ENCODE measurements at places on chromosomes 12 and 14. TPM values are rescaled to one million over a fixed set of nuclear protein-coding genes. Genes with fewer than 3 reads are reported as not detected.
A peak's percentile ranks its signal among the peaks of the same experiment; 100 is the strongest.

SLC8A3 gene
- total RNA-seq, result not detected

SIX6 gene
- not detected for total RNA-seq

LHX5 gene
- not detected for total RNA-seq

P2RX7 gene
- total RNA-seq, result 4.6 TPM

DNA sequence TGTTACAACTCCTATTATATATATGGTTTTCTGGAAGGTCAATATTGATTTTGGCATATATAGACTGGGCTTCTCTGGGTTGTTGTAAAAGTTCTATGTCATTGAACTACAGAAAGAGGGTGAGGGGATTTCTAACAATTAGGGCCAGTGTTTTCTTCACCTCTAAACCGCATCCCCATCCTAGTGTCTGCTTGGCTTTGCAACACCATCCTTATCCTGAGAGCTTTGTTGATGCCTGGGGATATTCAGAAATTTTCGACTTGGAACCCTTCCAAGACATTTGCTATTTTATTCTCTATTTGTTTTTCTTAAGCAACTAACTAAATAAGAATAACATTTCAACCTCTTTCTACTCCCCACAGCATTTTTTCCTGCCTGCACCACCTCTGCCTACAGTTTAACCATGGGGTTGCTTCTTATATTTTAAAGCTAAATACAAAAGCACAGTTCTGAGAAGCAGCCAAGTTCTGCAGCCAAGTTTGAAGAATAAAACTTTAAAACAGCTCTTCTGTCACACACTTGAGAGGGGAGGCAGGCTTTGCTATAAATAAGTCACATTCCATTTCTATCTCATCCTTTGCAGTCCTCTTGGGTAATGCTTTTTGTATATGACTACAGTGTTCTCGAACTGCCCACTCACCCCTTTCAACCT lies 53.4 kb downstream of the RGS6 start:
- no peak overlapping the region for H3K4me3 ChIP-seq
- DNase-seq, result no peak
- H3K27me3 ChIP-seq, result peaks cover 13% of the 10 kb centered on the region
- no peaks in the 10 kb centered on the region for H3K36me3 ChIP-seq

DNA sequence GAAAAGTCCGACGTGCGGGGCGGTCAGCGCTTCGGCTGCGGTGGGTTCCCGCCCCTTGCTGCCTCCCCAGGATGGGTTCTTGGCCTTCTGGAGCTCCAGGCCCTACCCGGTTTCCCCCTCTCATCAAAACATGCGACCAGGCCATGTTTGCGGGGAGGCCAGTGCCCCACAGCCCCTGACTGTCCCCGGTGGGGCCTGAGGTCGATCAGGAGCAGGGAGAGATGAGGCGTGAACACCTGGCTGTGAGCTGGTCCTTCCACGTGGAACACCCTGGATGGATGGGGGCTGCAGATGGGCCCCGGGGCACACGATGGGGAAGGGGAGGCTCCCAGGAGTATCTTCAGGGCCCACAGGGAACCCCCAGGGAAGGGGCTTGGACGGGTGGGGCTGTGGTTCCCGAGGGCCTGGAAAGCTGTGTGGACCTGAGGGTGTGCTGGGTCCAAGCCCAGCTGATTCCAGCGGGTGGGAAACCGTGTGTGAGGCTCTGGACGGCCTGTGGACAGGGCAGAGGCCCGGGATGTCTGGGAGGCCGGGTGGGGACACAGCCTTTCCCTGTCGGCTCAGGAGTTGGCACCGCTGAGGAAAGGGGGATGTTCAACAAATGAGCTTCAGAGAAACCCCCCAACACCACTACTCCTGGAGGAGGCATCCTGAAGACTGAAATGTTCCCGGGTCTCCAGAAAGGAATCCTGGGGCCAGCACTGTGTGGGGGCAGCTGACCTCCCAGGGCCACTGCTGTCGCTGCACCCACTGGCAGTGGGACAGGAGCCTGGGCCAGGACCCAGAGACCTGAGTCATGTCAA lies 187.0 kb upstream of the C14orf180 start:
- H3K27me3 ChIP-seq, result no peaks in the 10 kb centered on the region

DNA sequence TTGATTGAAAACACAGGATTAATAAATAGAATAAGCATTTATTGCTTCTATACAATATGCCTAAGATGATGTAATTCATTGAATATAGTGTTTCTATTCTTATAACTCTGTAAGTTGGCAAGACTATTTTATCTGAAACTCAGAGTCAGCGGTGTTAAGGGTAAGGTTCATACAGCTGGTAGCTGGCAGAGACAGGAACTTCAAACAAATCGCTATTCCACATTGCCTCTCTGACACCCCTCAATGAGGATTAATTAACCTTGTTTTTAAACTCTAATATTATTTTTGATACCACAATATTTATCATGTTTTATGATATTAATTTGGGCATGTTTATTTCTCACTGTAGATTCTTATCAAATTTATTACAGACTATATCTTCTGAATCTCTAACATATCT lies 323.4 kb downstream of the ACSS3 start:
- no peak for DNase-seq
- no peaks in the 10 kb centered on the region for H3K27me3 ChIP-seq
- H3K4me3 ChIP-seq, result no peak overlapping the region
- no peaks in the 10 kb centered on the region for H3K4me1 ChIP-seq
- H3K36me3 ChIP-seq, result no peaks in the 10 kb centered on the region

- no peaks in the 10 kb centered on the region for H3K27me3 ChIP-seq
- H3K4me1 ChIP-seq, result no peaks in the 10 kb centered on the region
- no peak overlapping the region for H3K27ac ChIP-seq
- no peaks in the 10 kb centered on the region for H3K36me3 ChIP-seq
Measured at GRCh38 chr14:72643317-72643801, 250.5 kb downstream of the DPF3 start.

GRCh38 chr14:103231376-103232019 lies 102.5 kb upstream of the EIF5 start:
- H3K4me3 ChIP-seq, result no peak overlapping the region
- H3K36me3 ChIP-seq, result no peaks in the 10 kb centered on the region
- H3K27ac ChIP-seq, result no peak overlapping the region
- no peaks in the 10 kb centered on the region for H3K4me1 ChIP-seq
- H3K27me3 ChIP-seq, result peaks cover 4% of the 10 kb centered on the region

GRCh38 chr12:49260571-49261363 lies 4.1 kb upstream of the TUBA1C start:
- peaks cover 16% of the 10 kb centered on the region for H3K4me1 ChIP-seq
- no peak for DNase-seq
- no peaks in the 10 kb centered on the region for H3K36me3 ChIP-seq
- H3K4me3 ChIP-seq, result no peak overlapping the region
- H3K27ac ChIP-seq, result no peak overlapping the region
- H3K27me3 ChIP-seq, result no peaks in the 10 kb centered on the region

DNA sequence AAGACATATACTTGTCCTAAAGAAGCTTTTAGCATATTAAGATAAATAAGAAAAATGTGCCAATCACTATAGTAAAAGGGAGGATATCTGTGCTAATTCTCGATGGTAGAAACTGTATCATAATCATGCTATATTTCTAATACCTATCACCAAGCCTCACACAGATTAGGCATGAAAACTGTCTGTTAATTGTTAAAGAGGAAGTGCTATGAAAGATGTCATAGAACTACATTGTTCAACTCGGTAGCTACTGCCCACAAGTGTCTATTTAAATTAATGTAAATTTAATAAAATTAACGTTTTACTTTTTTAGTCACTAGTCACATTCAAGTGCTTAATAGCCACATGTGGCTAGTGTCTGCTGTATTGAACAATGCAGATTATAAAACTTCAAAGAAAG lies 77.5 kb upstream of the KICS2 start:
- no peaks in the 10 kb centered on the region for H3K36me3 ChIP-seq
- DNase-seq, result no peak
- peaks cover 3% of the 10 kb centered on the region for H3K27me3 ChIP-seq
- no peak overlapping the region for H3K4me3 ChIP-seq
- no peak overlapping the region for H3K27ac ChIP-seq

DNA sequence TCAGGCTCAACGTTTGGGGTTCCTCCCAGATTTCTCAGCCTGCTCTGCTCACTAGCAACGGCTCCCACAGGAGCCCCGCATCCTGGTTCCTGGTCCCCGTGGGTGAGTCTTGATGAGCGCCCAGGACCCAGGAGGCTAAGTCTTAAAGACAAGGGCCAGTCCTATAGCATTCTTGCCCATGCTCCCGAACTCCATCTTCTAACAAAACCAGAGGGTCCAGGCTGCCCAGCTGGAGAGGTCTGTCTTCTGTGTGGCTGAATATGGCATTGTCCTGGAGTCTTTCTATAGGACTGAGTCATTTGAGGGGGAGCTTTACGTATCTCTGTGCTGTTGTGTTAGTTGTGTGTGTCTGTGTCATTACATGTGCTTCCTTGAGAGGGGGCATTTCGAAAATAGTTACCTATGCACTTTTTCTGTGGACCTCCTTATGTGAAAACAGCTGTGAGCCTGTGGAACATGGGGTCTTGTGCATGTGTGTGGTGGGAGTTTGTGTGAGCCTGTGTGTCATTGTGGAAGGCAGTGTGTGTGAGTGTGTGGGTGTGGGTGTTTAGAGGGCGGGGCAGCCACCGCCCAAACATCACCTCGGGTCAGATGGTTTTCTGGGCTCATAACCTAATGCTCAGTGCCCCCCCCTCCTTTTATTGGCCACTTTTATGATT lies 9.1 kb upstream of the TBX5 start:
- no peak overlapping the region for H3K4me3 ChIP-seq
- DNase-seq, result no peak
- H3K4me1 ChIP-seq, result no peaks in the 10 kb centered on the region
- H3K27me3 ChIP-seq, result peaks cover 67% of the 10 kb centered on the region
- H3K36me3 ChIP-seq, result no peaks in the 10 kb centered on the region
- no peak overlapping the region for H3K27ac ChIP-seq

DNA sequence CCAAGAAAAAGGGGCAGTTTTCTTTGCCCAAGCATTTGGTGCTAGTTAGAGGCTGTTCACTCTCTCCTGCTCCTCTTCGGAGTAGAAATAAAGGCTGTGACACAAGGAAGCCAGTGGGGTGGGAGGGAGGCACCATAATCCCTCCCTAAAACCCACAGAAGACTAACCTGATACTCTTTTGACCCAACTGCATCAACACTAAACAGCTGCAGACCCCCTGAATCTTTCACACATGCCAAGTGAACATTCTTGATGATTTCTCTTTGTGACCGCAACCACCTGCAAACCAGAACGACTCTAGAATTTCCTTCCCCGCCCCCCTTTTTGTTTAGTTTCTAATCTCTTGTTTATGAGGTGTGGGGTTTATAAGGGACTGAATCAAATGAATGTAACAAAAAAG lies 175.8 kb upstream of the BCL2L14 start:
- peaks cover 4% of the 10 kb centered on the region for H3K4me1 ChIP-seq
- peaks cover 19% of the 10 kb centered on the region for H3K36me3 ChIP-seq
- peak; percentile 29 for DNase-seq
- H3K4me3 ChIP-seq, result no peak overlapping the region
- H3K27ac ChIP-seq, result no peak overlapping the region
